Stimulated activated CD4-positive, alpha-beta T cell treated with anti-CD3 and anti-CD28 coated beads, Interleukin-12 subunit alpha, Interleukin-12 subunit beta, amount 100 ng/mL, for 48 hours (primary cell): ENCODE measurements at places on chromosomes 1 and 21.

DNA sequence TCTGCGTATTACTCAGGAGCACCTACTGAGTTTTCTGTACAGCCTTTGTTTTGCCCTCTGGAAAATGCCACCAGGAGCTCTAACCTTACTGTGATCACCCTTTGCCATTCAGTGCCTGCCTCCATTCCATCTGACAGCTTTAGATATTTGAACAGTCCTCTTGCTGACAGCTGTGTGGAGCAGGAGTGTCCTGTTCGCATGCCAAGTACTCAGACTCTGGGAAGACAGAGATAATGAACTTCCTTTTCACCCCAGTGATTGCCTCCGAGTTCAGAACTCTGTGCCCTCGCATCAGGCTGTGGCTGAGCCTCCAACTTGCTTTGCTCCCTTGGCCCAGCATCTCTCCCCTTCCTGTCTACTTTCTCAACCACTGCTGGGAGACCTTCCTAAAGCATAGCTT, 74.0 kb downstream of the CACNA1E start:
- no peak for DNase-seq

- DNase-seq: no peak
These were observed 1.4 kb upstream of the TBX19 start for GRCh38 chr1:168279253-168279652.

- no peak for DNase-seq
These were observed 18.7 kb downstream of the SLC9A1 start for GRCh38 chr1:27136236-27136551.

GRCh38 chr21:46152927-46153246, 2.5 kb downstream of the FTCD start:
- no peak for DNase-seq

- no peak for DNase-seq
These were observed 7.6 kb upstream of the ENAH start for GRCh38 chr1:225660544-225660946.

- no peak for DNase-seq
These were observed 3.1 kb downstream of the GJA5 start for GRCh38 chr1:147757015-147757990.

DNA sequence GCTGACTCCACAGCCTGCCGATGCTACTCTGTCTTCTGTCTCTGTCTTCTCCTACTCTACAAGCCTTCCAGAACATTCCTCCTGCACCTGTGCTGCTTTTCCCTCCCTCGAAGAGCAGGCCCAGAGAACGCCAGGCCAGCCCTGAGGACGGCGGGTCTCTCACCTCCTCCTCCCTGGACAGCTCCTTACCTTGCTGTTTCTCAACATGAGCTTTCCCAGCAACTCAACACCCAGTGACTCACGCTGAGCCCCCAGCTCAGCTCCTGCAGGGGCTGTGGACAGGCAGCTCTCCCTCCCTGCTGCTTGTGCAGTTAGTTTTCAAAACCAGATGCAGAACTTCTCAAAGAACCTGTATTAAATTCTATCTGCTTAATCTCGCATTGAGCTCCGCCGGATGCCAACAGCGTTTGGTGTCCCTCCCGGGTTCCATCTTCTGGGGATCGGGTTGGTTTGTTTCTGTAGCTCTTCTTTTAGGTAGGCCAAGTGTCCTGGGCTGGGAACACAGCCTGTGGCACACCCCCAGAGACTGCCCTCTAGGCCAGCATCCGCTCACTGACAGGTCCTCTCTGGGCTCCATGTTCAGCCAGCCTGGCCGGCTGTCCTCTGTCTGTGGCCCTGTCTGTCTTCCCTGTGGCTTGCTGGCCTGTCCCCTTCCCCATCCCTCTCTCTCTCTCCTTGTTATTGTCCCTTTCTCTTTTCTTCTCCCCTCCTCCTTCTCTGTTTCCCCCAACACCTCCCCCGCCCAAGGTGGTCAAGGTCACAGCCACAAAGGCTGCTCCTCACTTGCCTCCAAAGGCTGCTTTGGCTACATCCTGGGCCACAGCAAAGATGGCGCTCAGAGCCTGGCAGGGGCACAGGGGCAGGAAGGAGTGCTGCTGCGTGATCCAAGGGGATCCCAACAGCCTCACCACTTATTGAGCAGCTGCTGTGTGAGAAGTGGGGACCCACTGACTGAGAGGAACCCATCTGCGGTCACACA, 391.0 kb downstream of the MATN1 start:
- no peak for DNase-seq

DNA sequence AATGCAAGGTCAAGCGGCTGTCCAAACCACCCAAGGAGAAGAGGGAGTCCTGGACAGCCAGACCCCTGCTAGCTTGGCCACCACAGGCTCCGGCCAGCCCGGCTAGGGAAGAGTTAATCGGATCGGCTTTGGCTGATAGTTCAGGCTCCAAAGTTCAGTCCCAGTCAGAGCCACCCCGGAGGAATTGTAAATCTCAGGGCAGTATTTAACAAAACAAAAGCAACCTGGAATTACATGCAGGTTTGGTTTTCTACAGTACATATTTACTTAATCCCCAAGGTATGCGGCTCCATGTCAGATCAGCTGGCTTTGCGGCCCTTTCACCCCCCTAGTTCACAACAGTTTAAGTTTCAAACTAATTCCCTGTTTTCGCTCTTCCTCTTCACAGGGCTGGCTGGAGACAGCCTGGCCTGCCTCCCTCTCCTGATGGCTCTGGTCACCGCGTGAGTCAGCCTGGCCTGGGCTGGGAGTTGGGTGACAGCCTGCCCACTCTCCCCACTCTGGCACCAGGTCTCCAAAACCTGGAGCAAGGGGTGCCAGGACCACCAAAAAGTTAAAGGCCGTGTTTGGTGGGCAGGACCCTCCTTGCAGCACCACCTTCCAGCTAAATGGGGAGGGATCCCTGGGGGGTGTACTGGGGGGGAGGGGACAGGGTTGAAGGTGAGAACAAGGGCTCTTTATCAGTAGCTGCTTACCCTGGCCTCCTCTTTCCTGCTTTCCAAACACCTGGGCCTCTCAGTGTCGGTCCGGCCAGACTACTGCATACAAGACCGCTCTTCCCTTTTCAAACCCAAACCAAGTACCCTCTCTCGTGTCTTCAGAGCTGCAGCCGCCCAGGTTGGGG, 1.9 kb downstream of the DHRS3 start:
- DNase-seq: no peak
